HS-5 (cell line): ENCODE measurements at places on chromosomes 6 and 20.

DNA sequence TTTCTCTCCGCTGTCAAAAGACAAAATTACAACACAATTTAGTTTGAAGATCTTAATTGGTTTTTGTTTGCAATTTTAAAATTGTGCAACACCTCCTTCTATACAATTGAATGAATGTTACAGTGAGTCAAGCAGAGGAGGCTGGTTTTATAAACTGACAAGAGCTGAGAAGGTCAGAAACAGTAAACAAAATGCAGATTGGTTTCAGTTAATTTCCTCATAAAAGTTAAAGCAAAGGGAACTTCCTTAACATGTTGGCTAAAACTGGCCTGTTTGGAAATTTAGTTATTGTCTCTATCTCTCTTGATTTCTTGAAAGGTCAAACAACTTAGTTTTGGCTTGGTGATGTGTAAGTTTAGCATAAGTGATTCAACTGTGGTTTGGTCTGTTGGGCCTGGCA is 22.2 kb downstream of the KHDC1L start:
- no peak for DNase-seq

DNA sequence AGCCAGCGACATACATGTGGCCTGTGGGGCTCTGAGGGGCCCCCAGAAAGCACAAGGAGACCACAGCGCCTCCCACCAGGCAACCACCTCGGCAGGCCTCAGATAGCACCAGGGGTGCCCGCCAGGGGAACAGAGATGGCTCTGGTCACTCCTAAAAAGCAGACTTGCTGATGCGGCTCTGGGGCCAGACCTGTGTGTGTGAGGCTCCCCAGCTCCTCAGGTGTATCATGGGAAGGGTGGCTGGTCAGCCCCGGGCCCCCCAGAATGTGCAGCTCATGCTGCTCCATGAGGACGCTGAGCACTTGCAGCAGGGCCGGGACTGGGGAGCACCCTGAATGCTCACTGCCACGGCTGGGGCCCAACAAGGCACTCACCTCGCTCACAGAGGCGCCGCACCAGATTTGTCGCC is 60.2 kb downstream of the PYGB start:
- no peak for DNase-seq

DNA sequence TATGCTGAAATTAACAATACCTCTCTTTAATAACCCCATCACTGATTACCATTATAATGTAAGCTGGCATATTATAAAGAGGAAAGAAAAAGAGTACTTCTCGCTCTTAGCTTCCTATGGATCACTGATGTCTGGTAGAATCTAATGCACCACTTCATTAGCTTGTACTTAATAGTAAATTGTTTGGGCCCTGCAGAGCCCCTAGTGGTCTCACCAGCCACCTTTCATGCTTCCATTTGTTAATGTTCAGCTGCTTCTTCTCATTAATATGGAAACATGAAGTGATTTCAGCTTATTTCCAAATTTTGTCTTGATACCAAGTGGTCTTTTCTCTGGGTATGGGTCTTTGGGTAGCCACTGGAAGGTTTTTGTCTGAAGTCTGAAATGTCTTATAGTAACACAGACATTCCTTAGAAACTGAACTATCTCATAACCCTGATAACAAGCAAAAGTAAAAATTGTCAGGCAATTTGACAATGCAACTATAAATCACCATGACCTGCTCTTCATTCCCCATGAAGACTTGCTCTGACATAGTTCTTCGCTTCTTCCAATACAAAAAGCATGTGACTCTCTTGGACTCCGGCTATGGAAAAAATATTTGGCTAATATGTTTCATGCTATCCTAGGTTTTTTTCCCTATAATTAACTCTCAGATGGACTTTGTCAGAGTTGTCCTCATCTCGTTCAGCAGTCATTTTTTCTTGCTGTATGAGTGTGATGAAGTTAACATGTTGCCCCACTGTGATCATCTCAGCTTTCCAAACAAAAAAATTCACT is 395.8 kb upstream of the MARCKS start:
- DNase-seq = no peak

- DNase-seq = no peak
These were observed 183.8 kb downstream of the PTPRK start for GRCh38 chr6:128336436-128337095.

DNA sequence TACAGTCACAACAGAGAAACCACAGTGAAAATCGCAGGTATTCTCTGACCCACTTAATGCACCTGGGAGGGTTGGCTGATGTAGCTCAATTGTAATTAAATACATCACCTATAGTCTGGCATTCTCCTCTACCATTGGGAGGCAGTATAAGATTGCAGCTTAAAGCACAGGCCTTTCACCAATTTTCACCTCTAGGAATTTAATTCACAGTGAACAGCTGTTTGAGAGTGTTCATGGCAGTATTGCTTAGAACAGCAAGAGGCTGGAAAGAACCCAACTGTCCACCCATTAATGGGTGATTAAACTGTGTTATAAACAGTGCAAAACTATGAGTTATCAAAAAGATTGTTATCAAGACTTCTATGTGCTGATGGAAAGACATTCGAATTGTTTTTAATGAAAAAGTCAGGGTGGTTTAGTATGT is 2.0 kb downstream of the EDEM2 start:
- DNase-seq = no peak

DNA sequence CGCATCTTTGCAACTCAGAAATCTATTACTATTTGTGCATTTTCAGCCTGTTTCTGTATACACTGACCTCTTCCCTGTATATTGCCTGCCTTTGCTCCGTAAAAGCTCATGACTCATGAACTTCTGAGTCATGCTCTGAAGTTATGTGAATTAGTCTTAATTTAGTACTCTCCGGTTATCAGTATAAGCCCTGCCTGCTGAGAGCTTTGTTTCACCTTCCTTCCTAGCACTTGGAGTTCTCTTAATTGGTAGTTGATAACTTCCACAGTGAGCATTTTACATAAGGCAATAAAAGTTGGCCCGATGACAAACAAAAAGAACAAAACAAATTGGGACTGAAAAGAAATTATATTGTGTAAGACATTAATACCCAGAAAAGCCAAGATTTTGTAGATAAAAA is 231.4 kb downstream of the GJA1 start:
- peak; percentile 57 for DNase-seq

GRCh38 chr6:37319156-37319555 is 34.6 kb upstream of the RNF8 start:
- DNase-seq = no peak

DNA sequence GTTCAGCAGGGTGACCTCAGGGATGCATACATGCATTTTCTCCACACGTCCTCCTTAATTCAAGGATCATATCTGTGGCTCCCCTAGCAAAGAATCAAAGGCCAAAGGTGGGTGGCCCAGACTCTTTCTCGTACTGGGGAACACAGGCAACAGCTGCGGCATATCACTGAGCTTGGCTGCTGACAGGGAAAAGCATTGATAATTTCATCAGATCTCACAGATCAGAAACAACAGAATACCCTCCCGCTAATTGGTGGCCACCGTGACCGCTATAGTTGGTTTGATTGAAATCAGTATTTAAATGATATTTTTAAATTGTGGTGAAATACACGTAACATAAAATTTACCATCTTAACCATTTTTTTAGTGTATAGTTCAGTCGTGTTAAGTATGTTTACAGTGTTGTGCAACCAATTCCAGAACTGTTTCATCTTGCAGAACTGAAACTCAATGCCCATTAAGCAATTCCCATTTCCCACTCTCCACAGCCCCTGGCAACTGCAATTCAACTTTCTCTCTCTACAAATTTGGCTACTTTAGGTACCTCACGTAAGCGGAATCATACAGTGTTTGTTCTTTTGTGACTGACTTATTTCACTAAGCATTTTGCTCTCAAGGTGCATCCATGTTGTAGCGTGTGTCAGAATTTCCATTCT is 74.7 kb upstream of the TMEM170B start:
- DNase-seq = no peak

DNA sequence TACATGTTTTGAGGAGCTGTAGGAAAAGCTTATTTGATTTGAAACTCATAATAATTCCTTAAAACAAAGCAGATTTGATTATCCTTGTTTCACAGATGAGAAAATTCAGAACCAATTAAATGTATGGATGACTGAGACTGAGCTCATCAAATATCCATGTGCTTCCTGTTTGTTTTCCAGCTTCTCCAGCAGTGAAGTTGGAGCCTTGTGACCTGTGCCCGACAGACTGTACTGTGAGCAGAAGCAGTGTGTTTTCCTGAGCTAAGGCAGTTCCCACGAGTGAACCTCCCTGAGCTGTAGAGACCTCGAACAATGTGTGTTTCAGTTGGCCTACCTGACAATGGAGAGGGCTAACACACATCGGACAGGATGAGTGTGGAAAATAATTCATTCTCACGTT is 599.5 kb upstream of the NRSN1 start:
- DNase-seq = peak; percentile 14

DNA sequence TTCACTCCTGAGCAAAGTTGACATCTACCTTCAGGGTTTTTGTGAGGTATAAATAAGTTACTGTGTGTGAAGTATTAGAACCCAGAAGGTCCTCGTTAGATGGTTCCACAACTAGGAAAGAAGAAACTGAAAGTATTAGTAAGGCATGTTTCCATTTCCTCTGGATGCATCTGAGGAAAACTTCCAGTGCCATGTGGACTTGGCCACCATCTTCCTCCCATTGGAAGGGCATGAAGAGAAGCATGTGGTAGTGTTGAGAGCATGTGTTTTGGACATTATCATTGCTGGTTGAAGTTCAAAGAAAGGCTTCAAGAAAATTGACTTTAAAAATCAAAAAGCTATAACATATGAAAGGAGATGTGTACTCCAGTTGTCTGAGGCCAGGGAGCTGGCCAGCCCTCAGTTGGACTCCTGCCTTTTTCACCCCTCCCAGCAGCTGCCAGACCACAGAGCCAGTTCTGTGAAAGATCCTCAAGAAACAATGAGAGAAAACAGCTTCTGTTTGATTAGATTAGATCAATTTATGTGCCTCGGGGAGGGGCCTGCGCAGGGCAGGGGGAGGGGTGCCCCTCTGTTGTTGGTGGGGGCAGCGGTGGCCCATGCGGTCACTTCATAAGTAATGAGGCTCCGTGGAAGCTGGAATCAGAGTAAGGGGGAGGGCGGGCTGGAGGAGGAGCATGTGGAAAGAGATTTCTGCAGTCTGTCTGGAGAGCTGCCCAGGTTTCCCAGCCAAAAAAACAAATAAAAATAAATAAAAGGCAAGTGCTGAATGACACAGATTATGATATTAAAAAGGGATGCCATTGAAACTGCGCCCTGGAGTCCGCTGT is 154.0 kb downstream of the JARID2 start:
- no peak for DNase-seq

- DNase-seq = no peak
These were observed 12.9 kb upstream of the TLDC2 start for GRCh38 chr20:36862857-36863668.

- DNase-seq = no peak
These were observed 129.2 kb downstream of the GMPR start for GRCh38 chr6:16367571-16367970.

DNA sequence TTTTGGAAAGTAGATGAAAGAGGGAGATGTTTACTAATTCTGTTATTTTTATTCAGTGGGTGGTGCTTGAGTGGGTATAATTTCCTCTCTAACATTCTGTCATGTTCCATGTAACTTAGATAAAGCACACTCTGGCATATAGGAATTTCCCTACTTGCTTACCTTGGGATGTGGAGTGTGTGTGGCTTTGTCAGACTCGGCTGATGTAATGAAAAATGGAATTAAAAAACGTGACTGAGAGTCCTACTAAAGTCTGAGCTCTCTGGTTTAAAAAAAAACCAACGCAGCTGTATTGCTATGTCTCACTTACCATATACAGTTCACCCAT is 98.3 kb downstream of the JARID2 start:
- DNase-seq = no peak

DNA sequence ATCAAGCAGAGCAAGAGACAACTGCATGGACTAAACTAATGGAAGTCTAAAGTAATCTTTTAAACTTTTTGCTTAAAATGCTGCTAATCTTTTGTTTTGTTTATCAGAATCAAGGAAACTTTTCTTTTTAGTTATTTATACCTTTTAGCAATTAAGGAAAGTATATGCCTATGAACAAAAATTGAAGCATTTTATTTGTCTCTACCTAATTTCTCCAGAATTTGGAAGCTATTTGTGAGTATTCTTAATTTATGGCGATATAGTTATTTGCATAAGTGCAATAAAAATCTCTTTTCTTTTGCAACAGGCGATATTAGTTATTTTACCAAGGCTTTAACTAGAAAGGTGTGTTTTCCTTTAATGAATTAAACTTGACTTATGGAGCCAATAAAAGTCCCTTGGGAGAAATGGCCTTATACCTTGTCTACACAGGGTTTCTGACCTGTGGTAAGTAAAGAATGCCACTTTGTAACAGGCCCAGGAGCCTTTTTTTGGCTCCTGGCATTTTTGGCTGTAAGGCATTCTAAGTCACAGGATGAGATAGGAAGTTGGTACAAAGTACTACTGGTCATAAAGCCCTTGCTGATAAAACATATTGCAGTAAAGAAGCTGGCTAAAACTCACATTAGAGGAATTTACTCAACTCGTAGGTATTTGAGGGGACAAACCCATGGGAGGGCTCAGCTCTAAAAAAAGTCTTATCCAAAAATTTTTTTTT is 37.2 kb downstream of the TMEM14A start:
- DNase-seq = no peak

DNA sequence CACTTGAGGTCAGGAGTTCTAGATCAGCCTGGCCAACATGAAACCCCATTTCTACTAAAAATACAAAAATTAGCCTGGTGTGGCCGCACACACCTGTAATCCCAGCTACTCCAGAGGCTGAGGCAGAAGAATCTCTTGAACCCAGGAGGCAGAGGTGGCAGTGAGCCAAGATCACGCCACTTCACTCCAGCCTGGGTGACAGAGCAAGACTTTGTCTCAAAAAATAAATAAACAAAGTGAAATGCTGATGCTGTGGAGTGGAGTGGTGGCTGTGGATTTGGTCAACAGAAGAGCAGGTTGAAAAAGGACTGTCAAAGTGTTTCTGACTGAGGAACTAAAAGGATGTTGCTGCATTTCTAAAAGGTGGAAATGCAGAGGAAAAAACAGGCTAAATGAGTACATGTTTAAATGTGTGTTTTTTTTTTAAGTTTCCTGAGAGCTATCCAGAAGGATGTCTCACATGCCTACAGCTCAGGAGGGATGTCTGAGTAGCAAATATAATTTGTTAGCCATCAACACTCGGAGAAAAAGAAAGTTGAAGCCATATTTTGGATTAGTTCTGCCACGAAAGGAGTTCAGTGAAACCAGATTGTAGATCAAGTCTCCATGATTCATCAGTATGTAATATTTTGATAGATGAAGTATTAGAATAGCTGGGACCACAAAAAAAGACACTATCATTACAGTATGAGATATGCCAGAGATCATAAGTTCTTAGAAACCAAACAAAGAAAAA is 621.1 kb upstream of the ADGRB3 start:
- no peak for DNase-seq

GRCh38 chr6:89139509-89140346 is 6.1 kb upstream of the PM20D2 start:
- no peak for DNase-seq

- DNase-seq = no peak
These were observed 206.9 kb downstream of the LY86 start for GRCh38 chr6:6795393-6795792.

GRCh38 chr20:37611852-37612251 is 82.0 kb upstream of the CTNNBL1 start:
- DNase-seq = no peak
